Stimulated activated CD4-positive, alpha-beta T cell treated with anti-CD3 and anti-CD28 coated beads, TNF-alpha, amount 100 ng/mL, for 48 hours (primary cell): ENCODE measurements at places on chromosomes 7 and 10.

DNA sequence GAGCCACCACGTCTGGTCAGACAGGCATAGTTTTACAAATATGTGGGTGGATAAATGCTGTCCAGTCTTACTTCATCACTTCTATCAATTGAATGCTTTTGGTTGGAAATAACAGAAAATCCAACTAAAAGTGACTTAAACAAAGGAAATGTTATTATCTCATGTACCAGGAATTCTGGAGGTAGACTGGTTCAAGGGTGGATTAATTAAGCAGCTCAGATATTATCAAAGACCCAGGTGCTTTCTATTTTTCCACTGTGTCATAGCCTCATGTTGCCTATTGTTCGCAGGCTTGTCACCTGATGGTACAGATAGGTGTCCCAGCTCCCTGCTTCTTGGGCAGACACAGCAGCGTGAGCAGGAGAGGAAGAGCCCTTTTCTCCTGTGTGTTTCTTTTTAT lies 156.1 kb upstream of the CTBP2 start:
- DNase-seq: no peak

DNA sequence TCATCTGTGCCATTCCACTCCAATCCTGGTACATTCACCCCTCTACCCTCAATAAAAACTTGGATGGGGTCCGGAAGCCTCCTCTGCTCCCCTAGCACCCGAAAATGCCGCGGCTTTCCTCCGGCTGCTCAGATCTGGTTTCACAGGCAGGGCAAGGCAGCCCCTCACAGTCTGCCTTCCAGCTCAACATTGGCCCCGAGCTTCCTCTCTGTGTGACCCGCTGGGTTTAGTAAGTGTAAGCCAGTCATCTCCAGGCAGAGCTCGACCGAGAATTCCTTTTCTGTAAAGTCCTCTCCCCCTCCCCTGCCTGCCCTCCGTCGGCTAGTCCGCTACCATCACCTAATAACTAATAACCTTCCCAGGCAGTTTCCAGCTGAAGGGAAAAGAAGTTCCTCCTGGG lies 3.4 kb downstream of the INHBA start:
- DNase-seq: no peak

DNA sequence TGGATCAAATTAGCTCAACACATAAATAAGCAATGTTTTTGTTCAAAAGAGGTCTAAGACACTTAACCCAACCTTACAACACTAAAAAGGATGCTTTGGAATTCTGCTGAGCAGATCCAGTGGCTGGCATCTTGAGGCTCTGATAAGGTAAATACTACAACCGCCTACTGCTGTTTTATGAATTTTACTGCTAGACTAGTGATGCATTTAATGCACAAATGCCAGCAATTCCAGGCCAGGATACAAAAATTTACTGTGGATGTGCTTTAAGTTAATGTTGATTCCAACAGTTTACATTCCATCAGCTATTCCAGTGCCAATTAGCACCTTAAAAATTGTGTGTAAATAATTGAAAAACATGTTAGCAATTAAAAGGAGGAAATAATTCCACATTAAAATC lies 261.3 kb downstream of the PARD3 start:
- DNase-seq: no peak

GRCh38 chr10:105328503-105329133 lies 687.5 kb downstream of the SORCS3 start:
- no peak for DNase-seq

DNA sequence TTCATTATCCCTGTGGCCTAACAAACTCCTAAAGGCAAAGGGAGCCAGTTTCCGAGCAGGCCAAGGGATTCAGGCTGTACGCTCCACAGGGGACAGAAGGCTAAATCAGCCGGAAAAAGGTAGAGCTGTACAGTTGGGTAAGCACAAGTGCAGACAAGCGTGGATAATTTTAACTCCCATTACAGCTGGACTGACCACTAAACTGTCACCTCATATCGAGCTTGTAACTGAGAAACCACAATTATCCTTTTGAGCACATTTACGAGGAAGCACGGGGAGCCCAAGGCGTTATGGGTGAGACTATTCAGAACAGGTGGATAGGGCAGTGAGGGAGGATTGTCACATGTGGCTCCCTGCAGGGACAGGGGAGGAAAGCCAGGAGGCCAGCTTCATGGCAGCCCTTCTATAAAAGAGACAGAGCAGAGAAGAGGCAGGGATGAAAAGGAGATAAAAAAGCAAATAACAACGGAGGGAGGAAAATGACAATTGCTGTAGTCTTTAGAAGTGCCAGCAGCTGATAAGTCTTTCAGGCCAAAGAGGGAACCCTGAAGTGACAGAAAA lies 288.0 kb downstream of the FGFR2 start:
- no peak for DNase-seq

DNA sequence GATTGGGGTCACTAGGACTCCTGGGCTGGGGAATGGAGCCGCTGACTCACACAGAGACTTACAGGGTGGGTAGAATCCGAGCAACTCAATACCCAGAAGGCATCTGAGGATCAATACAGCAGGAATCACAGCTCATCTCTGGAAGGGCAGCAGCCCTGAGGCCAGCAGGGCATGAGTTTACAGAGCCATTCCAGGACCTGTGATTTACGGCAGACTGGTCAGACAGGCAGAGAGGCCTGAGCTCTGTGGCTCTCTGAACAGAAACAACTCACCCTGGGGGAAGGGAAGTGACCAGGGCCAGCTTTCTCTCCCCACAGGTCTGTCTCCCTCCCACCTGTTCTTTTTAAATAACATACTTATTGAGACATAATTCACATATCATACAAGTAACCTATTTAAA lies 88.2 kb upstream of the CXCL12 start:
- DNase-seq: no peak
